Stimulated activated CD4-positive, alpha-beta T cell treated with anti-CD3 and anti-CD28 coated beads, Interleukin-4, amount 100 ng/mL, for 24 hours (primary cell): ENCODE measurements at places on chromosomes 5 and 9.

GRCh38 chr9:132144708-132145365 lies 17.0 kb upstream of the NTNG2 start:
- peak; percentile 35 for DNase-seq

DNA sequence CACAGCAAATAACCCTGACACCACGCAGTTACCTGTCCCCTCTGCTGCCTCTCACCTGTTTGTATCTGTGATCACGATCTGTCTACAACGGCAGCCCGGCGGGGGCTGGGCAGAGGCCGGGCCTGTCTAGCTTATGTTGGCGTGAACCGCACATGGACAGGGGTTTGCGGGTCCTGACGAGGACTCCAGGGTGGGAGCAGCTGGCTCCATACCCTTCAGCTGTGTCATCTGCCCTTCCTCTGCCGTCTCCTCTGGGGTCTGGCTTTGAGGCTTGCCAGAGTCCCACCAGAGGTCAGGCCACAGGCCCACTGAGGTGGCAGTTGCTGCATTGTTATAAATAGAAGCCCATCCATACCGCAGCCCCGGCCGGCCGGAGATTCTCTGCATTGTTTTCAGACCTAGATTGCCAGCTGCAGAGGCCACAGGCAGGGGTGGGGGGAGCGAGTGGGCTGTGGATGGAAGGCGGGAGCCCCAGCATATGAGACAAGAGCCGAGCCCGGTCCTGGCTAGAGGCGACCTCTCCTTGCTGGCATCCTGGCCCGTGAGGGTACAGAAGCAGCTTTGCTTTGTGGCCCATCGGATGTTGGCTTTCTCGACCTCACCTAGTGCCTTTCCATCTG lies 37.8 kb downstream of the FAM78A start:
- peak; percentile 12 for DNase-seq

DNA sequence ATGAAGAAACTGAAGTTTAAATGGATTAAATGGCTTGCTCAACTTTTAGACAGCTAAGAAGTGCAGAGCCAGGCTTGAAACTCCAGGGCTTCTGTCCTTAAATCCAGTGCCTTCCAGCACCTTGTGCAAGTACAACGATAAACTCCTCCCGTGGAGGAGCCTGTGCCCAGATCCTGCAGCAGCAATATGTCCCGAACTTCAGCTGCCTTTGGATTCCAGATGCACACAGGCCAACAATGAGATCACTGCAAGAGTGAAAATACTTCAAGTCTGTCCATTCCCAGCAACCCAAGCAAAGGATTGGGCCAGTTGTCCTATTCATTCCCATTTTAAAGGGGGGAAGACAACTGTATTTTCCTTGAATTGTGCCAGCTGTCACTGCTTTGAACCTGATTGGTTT lies 199.6 kb downstream of the CRB2 start:
- no peak for DNase-seq

DNA sequence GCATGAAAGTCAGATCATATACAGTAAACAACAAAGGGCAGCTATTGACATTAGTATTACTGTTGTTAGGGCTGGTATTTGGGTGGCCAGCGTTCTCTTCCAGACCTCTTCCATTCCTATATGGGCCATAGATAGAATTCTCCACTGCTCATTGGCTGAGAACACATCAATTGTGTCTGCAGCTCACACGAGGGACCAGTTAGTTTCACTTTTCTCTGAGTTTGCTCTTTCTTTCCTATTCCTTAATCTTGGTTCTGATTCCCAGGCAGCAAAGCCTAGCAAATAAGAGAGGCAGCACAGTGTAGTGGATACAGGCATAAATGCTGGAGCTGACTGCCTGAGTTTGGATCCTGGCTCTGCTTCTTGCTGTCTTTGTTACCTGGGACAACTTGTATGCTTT lies 476.4 kb downstream of the SPOCK1 start:
- no peak for DNase-seq

DNA sequence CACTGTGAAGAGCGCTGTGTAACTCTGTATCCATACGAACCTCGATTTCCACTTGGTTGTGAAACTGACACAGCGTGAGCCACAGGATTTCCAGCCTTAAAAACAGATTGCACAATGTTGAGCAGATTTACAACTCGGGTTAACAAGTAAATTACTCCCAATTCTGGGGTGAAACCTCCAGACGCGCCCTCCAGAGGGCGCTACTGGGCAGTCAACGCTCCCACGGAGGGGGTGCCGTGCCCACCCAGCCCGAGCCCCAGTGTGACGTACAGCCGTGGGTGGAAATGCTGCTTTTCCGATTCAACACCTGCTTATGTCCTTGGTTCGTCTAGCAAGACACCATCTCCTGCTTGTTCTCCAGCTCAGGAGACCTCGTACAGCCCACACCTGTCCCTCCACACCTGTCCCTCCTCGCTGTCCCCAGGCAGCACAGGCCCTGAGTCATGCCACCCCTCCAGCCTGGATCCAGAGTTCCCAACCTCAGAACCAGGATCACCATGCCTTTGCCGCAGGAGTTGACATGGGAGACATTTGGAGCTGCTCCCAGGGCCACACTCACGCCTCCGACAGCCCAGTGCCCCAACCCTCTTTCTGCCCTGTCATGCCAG lies 34.4 kb upstream of the SLC6A3 start:
- peak; percentile 32 for DNase-seq
